ENCODE measurements at places on chromosomes 7 and 10. TPM values are rescaled to one million over a fixed set of nuclear protein-coding genes. Genes with fewer than 3 reads are reported as not detected.
A peak's percentile ranks its signal among the peaks of the same experiment; 100 is the strongest.

GRCh38 chr7:132546366-132547127 lies 29.7 kb downstream of the PLXNA4 start:
- peaks cover 13% of the 10 kb centered on the region for H3K4me1 ChIP-seq
- DNase-seq = no peak
- H3K27me3 ChIP-seq = peaks cover 2% of the 10 kb centered on the region

- no peaks in the 10 kb centered on the region for H3K27me3 ChIP-seq
- H3K4me3 ChIP-seq = no peak overlapping the region
- peaks cover 7% of the 10 kb centered on the region for H3K4me1 ChIP-seq
Measured at GRCh38 chr7:84154991-84155781, 39.4 kb downstream of the SEMA3A start.

DNA sequence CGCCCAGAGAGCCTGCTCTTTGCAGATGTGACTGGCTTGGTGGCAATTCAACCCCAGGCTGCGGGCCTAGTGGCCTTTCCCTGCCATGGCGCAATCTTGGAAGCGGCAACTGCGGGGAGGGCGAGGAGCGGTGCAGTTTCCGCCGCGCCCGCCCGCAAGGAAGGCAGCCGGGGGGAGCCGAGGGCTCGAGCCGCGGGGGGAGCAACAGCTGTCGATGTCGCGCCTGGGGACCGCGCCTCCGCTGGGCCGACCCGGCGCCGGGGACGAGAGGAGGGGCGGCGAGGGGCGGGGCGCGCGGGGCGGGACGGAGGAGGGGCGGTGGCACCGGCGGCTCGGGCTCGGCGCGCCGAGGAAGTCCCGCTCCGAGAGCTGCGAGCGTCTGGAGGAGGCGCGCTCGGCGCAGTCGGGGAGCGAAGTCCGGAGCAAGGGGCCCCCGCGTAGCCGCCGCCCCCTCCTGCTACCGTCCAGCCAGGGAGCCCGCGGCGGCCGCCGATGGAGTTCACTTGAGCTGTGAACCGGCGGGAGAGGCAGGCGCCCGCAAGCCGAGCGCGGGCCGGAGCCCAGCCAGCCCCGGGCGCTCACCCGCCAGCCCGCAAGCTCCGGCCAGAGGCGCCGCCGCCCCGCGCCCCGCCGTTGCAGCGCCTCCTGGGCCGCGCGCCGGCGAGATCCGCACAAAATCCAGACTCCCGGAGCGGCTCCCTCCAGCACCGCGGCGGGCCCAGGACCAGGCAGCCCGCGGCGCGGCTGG lies 438.1 kb upstream of the GALNT17 start:
- peaks cover 8% of the 10 kb centered on the region for H3K27me3 ChIP-seq
- peaks cover 6% of the 10 kb centered on the region for H3K36me3 ChIP-seq
- peak; percentile 63 for DNase-seq

DNA sequence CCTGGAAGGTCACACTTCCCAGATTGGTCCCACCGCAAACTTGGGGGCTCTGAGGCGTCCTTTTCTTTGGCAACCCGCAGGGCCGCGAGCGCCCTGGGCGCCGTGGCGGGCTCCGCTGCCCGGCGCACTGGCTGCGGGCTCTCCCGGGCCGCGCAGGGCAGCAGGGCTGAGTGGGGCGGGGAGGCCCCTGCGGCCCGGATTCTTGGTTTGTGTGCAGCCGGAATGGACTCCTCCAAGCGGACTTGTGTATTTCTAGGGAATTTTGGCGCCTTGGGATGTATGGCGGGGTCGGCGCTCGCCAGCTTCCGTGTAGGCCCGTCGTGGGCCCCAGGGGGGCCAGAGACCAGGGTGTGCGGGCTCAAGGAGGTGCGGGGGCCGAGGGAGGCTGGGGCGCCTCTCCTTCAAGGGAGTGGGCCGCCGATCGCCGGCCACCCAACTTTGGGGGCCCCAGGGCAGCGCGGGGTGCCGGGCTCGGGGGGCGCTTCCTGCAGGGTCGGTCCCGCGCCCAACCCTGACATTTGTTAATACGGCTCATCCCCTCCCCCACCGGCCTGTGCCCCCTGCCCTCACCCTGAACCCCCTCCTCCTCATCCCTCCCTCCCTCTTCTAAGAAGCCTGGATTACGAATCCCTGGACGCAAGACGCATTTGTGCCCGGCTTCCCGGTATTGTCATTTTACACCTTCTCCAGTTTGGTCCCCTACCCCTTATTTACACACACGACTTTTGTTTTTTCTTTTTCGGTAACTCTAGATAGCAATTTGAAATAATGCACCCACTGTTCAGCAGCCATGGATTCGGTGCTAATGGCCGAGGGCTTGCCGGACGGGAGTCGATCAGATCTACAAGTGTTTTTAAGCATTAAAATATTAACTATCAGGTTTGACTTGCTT lies 2.5 kb downstream of the TCF7L2 start:
- no peak for DNase-seq
- H3K36me3 ChIP-seq = no peaks in the 10 kb centered on the region
- peak overlapping the region; percentile 100 for H3K27ac ChIP-seq
- peaks cover 77% of the 10 kb centered on the region for H3K4me1 ChIP-seq
- peaks cover 15% of the 10 kb centered on the region for H3K27me3 ChIP-seq
- H3K4me3 ChIP-seq = peak overlapping the region; percentile 98

DNA sequence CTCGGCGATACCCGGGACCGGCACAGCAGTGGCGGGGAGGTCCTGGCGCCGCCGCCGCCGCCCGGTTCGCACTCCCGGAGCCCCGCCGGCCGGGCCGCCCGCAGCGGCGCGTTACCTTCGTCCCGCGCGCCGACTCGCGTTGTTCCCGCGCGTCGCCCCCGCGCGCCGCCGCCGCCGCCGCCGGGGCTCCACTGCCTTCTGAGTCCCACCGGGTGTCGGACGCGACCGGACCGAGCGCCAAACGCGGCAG lies at the start of gene EZH2:
Gene EZH2, minus strand, starts transcription at position 243 of the 250 bp plus-strand sequence. CDS start 36,993 bp downstream, outside the sequence.
- H3K27ac ChIP-seq = peak within 1 kb of the TSS; percentile 97
- peak within 1 kb of the TSS; percentile 100 for H3K4me3 ChIP-seq
- H3K27me3 ChIP-seq = peaks cover 3% of the 10 kb centered on the region
- peaks cover 28% of the 10 kb centered on the region for H3K4me1 ChIP-seq
- DNase-seq = no peak
- peaks cover 3% of the 10 kb centered on the region for H3K36me3 ChIP-seq

GRCh38 chr10:133009218-133009950 lies 67.0 kb upstream of the CFAP46 start:
- no peaks in the 10 kb centered on the region for H3K36me3 ChIP-seq
- no peak overlapping the region for H3K27ac ChIP-seq
- DNase-seq = no peak
- no peaks in the 10 kb centered on the region for H3K27me3 ChIP-seq

GRCh38 chr10:60531006-60531405 lies 141.3 kb upstream of the ANK3 start:
- H3K4me1 ChIP-seq = peaks cover 6% of the 10 kb centered on the region
- H3K4me3 ChIP-seq = no peak overlapping the region
- H3K36me3 ChIP-seq = no peaks in the 10 kb centered on the region
- no peaks in the 10 kb centered on the region for H3K27me3 ChIP-seq
- no peak overlapping the region for H3K27ac ChIP-seq

GRCh38 chr10:29608062-29608461 lies 26.7 kb downstream of the SVIL start:
- H3K36me3 ChIP-seq = peaks cover 19% of the 10 kb centered on the region
- peaks cover 16% of the 10 kb centered on the region for H3K4me1 ChIP-seq
- H3K27me3 ChIP-seq = no peaks in the 10 kb centered on the region
- no peak overlapping the region for H3K4me3 ChIP-seq
- no peak overlapping the region for H3K27ac ChIP-seq
- DNase-seq = no peak

DNA sequence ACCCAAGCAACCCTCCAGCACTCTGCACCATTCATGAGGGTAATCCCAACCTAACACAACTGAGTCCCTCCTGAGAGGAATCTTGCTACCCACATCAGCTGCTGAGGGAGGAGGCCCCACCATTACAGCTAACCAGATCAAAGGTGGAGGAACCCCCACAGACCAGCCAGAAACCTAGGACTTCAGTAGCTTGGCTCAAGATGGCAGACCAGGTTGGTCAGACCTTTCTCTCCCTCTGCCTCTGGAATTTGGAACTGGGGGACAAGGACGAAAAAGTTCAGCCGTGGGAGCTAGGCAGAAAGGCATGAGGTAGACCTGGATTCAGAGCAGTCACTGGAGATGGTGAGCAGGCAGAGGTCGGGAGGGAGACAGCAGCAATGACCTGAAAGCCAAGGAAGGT lies 101.3 kb upstream of the CACUL1 start:
- H3K4me3 ChIP-seq = no peak overlapping the region
- H3K36me3 ChIP-seq = no peaks in the 10 kb centered on the region

- no peaks in the 10 kb centered on the region for H3K36me3 ChIP-seq
- peaks cover 19% of the 10 kb centered on the region for H3K4me1 ChIP-seq
- no peak for DNase-seq
- H3K27ac ChIP-seq = no peak overlapping the region
Measured at GRCh38 chr10:100829097-100829870, 83.5 kb upstream of the SLF2 start.

GRCh38 chr7:12990440-12990839 lies 303.0 kb downstream of the ARL4A start:
- no peak for DNase-seq
- peak overlapping the region; percentile 58 for H3K27ac ChIP-seq
- H3K36me3 ChIP-seq = peaks cover 10% of the 10 kb centered on the region
- no peaks in the 10 kb centered on the region for H3K27me3 ChIP-seq
- no peaks in the 10 kb centered on the region for H3K4me1 ChIP-seq

DNA sequence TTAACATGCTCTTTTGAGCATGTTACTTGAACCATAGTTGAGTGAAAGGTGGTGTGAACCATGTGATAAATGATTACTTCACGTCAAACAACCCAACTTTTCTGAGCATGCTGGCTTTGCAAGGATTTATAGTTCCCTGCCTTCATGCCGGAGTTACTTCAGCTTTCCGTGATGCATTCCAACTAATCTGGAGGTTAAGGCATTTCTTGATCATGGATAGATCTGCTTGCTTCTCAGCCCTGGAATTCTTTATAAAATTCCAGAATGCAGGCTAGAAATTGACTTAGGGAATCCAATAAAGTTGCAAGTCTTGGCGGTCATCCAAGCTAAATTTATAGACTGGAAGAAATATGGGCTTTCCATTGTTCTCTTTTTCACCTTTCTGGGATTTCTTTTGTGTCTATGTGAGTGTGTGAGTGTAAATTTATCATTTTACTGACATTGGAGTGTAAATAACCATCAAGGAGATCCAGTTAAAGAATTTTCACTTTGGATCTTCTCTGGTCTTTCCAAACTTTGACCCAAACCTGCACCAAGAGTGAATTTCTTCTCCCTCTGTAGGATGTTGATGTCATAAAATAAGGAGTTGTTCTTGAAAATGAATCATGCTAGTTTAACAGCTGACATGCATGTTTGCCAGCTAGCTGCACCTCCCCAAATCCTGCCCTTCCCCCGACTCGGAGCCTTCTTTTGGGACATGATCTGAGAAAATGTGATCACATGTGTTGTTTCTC lies 289.0 kb downstream of the TWIST1 start:
- no peaks in the 10 kb centered on the region for H3K36me3 ChIP-seq
- H3K4me1 ChIP-seq = peaks cover 16% of the 10 kb centered on the region
- no peak for DNase-seq
- H3K27me3 ChIP-seq = no peaks in the 10 kb centered on the region
- no peak overlapping the region for H3K27ac ChIP-seq
- H3K4me3 ChIP-seq = no peak overlapping the region

DNA sequence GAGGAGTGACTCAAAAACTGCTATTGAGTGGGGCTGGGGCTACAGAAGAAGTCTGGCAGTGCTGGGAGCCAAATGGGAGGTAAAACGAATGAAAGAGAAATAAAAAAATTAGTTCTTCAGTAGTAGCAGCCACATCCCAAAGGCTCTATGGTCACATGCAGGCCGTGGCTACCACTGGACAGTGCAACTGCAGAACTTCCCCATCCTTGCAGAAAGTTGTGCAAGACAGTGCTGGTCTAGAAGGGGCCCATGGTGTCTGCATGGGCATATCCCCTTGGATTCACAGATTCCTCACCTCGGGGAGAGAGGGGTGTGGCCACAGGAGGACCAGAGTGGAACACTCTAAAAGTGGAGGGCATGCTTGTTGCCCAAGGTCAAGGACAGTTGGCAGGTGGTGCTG lies 47.6 kb downstream of the RPS24 start:
- DNase-seq = no peak
- no peak overlapping the region for H3K27ac ChIP-seq
- H3K4me3 ChIP-seq = no peak overlapping the region
- peaks cover 4% of the 10 kb centered on the region for H3K4me1 ChIP-seq

DNA sequence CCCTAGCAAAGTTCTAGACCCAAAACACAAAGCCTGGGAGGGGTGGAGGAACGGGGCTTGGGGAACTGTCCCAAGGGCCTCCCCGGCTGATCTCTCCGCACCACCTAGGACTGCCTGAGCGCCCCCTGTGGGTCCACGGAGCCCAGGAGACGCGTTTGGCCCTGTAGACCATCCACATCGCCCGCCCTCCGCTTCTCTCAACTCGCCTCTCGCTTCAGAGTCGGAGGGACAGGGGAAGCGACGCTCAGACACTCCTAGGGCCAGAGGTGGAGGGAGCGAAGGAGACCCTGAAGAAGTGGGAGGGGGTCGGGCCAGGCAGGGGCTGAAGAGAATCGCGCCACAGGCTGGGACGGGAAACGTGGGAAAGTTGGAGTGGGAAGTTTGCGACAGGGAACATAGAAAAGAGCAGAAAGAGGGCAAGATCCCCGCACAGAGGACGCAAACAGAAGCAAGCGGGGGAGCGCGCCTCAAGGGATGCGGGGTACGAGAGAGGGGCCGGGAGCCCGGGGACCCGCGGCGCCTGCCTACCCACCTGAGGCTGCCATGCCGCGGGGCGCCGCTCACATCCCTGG lies 378 bp downstream of the PIK3AP1 start:
- H3K4me3 ChIP-seq = peak overlapping the region; percentile 96
- H3K27me3 ChIP-seq = peaks cover 21% of the 10 kb centered on the region
- peak; percentile 52 for DNase-seq

- H3K27me3 ChIP-seq = no peaks in the 10 kb centered on the region
- no peaks in the 10 kb centered on the region for H3K4me1 ChIP-seq
- H3K4me3 ChIP-seq = no peak overlapping the region
- H3K27ac ChIP-seq = no peak overlapping the region
- DNase-seq = no peak
Measured at GRCh38 chr10:27068217-27068891, 31.9 kb downstream of the ANKRD26 start.

DNA sequence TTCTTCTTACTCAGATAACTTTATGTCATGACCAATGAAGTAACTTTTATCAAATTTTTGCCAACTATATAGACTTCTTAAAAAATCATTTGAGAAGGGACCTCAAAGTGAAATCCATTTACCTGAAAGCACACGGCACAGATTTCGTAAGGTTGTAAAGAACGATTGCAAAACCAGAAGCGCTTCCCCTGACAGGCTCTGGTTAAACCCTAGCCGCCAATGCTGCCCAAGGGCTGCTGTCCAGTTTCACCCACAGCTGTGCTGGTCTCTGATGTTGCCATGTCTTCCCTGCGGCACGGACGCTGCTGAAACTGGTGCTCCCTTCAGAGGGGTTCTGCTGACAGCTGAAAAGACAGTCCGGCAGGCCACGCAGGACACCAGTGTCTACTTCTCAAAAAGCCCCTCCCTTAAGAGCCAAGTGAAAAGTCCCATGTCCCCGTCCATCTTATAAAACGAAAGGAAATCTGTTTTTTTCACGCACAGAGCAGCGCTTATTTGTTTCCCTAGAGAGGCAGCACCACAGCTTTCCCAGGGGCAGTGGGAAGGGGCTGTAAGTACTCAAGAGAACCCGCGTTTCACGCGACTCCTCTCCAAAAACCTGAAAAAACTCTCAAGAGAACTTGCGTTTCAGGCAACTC lies 32.5 kb downstream of the GNA12 start:
- H3K27ac ChIP-seq = peak overlapping the region; percentile 71
- DNase-seq = no peak
- peaks cover 20% of the 10 kb centered on the region for H3K36me3 ChIP-seq
- no peaks in the 10 kb centered on the region for H3K27me3 ChIP-seq
- no peak overlapping the region for H3K4me3 ChIP-seq
- H3K4me1 ChIP-seq = peaks cover 49% of the 10 kb centered on the region

The CYP3A5 gene
- not detected for total RNA-seq

The KIF20B gene
- 51.3 TPM for total RNA-seq

The FEZF1 gene
- not detected for total RNA-seq

The UTF1 gene
- total RNA-seq = not detected

The EN2 gene
- 7.2 TPM for total RNA-seq

The FBXW4 gene
- total RNA-seq = 33.4 TPM

The RBP3 gene
- total RNA-seq = not detected

All from neural crest cell (in vitro differentiated cells).